ENCODE measurements at places on chromosomes 7 and 10.

DNA sequence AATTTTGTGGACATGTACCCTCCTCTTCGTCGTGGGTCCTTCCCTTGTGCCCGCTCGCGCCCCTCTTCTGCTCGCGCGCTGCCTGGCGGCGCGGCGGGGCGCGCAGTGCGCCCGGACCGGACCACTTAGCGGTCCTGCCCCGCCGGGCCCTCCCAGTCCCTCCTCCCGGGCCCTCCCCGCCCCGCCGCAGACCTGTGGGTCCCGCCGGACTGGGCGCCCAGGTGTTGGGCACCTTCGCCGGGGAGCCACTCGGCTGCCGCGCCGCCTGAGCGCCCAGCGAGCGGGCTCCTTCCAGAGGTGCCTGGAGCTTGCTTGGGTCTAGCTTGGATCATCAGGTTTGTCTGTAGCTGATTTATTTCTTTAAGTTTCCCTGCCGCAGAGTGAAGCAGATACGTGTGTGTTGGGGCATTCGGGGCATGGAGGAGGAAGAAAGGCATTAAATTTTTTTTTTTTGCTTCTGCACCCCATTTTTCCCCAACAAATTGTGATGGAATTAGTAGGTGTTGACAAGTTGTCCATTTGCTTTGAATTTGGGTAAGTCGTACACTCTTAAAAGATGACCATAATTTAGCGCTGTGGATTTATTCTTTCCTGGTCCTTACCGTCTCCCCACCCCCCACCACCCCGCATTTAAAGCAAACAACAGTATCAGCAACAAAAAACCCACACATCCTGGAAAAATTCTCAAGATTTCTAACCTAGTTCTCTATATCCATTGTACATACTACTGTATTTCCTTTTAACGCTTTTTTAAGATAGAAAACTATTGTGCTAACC is 905 bp downstream of the C1GALT1 start:
- peak; percentile 66 for DNase-seq

DNA sequence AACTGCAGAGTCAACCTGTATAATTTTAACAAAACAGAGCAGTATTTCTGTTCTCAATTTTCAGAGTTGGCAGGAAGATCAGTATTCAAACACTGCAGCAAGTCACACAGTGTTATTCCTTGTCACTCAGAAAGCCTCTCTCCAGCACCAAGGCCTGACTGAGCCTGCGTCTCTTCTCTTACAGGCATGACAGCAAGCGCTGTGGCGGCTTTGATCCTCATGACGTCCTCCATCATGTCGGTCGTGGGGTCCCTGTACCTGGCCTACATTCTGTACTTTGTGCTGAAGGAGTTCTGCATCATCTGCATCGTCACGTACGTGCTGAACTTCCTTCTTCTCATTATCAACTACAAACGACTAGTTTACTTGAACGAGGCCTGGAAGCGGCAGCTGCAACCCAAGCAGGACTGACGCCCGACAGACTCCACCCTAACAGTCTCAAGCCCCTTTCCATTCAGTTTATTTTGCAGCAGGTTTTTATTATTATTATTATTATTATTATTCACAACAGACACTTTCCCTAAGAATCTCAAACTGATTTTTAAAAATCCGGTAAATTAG is 28.0 kb downstream of the GUSB start:
- no peak for DNase-seq

DNA sequence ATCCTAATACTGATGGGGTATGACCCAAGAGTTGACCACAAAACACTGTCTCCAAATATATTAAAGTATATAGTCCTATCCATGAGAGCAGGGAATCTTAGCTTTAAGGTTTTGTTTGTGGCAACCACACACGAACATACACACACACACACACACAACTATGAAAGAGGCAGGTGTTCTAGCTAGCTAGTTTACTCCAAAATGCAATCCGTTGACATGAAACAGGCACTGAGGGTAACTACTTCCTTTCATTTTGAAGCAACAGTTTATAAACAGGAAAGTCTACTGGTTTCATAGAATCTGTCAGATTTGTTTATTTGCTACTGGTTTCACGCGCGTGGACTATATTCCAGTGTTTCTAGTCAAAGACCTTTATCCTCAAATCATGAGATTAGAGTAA is 14.8 kb downstream of the HTR5A start:
- no peak for DNase-seq

- DNase-seq, result peak; percentile 50
These were observed 713 bp downstream of the LZTS2 start for GRCh38 chr10:101000127-101000914.

GRCh38 chr7:117283371-117283770 is 39.5 kb downstream of the WNT2 start:
- no peak for DNase-seq

DNA sequence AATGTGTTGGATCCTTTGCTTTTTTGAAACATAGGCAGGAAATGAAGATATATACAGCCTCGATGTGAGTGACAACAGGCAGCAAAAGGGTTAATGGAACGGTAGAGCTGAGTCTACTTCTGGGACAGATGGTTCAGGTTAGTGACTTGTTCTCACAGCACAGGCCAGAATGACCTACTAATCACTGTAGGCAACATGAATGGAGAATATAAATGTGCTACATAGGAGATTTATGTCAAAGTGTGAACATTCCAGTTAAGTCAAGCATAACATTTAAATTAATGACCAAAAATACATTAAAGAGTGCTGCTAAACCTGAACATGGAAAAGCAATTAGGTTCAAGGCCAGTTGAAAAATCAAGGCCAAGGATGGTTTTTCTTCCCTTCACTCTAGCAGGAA is 235.2 kb downstream of the POU6F2 start:
- DNase-seq, result no peak
